ENCODE measurements at places on chromosomes 13 and 19.

- DNase-seq, result no peak
Observed at GRCh38 chr13:106405731-106406130, 129.7 kb downstream of the EFNB2 start.

DNA sequence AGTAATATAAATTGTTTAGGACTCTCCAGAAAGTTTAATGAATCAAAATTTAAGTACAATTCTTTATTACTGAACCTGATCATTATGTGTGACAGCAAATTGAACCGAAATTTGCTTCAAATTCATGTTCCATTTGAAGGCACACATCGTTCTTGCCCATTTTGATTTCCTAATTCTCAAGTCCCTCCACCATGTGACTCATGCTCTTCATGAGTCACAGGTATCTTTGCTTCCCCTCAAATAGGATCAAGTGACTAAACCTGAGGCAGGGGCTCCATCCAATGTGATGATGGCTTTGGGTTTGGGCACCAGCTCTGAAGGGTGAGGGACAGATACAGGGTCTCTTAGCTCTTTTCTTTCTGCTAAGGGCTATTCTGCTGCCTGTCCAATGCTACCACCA lies 86.1 kb downstream of the THSD1 start:
- DNase-seq, result no peak

DNA sequence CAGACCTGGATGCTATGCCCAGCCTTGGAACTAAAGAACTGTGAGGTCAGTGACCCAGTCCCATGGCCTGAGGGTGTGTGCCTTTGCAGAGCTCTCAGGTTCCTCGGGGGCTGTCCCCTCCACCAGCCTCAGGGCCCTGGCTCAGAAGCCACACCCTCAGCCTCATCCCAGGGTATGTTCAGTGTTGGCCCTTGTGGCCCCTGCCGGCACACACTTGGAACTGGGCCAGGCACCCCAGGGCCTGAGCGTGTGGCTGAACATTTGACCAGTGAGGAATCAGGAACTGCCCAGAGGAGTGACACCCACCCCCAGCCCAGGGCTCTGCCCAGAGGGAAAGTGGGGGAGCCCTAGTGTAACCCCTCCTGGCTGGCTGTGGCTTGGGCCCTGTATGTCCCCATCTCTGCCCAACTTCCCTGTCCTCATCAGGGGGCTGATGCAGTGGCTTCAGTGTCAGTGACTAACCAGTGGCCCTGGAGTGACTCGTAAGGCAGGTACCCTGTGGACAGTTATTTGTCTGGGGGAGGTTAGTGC lies 10.0 kb downstream of the NKPD1 start:
- peak; percentile 18 for DNase-seq

DNA sequence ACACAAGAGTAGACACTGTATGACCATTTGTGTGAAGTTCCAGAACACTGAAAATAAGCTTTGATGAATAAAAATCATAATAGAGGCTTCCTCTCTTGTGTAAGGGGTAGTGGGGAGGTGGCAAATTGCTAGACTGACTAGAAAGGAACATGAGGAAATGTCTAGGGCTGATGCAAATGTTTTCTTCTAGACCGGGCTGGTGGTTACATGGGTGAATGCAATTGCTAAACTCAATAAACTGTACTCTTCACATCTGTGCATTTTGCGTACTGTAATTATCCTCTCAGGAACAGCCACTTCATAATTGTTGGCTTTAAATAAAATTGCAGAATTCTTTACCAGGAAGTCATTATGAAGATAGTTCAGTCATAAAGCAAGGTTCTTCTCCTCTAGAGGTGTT lies 5.2 kb upstream of the KBTBD7 start:
- DNase-seq, result peak; percentile 34

GRCh38 chr13:20337884-20338551 lies 105.9 kb upstream of the GJB6 start:
- DNase-seq, result no peak

DNA sequence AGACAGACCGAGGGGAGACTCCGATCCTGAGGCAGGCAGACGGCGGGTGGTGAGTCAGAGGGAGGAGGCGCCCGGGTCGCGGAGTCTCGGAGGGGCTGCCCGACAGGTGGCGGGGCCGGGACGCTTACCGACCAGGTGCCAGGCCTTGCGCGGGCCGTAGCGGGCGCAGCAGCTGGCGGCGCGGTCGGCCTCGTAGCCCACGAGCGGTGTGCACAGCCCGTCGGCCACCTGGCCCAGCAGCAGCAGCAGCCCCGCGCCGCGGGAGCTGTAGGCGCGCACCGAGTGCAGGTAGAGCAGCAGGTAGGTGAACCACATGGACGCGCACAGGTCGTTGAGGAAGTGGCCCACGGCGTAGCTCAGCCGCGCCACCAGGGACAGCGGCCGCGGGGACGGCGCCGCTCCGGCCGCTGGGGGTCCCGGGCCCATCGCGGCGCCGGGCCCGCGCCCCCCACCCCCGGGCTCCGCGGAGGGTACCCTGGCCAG lies 367 bp downstream of the MFSD12 start:
- DNase-seq, result no peak

DNA sequence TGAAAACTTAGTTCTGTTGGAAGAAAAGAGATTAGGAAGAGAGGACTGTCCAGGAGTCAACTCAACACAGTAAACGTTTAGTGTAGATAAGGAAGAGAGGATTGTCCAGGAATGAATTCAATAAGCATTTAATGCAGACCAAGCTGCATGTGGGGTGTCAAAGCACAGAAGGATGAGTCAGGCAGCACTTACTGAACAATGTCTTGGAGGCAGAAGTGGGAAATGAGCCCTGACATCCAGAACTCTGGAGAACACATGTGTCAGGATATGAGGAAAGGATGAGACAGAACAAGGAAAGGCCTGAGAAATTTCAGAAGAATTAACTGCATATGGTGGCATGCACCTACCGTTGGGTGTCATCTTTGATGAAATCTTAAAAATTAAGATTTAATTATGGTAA lies 429.2 kb upstream of the HTR2A start:
- no peak for DNase-seq

DNA sequence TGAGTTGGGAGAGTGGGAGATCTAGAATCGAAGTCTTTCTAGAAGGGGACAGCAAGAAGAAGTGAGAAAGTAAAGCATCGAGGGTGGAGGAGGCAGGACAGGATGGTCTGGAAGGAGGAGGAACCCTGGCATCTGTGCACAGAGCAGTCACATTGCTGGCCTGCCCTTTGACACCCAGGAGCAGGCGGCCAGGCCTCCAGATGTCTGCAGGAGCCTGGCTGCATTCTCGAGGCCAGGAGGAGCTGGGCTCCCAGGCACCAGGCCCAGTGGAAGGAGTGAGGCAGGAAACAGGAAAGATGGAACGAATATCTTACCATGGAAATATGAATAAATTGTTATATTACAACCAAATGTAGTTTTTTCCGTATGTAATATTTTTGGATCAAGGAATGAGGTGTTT lies 27.7 kb upstream of the ARGLU1 start:
- no peak for DNase-seq

DNA sequence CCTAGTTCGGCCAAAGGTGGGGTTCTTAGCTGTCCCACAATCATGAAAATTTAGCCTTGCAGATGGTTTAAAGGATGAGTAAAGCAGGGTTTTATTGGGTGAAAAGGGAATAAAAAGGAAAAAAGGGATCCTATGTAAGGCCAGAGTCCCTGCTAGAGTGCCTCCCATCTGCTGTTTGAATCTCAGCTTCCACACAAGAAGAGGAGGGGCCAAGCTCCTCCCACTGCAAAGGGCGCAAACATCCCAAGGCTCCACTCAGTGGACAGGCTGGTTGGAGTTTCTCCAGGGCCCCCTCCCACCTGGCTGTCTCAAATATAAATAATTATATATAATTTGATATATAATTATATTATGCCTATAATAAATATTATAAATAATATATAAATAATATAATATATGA lies 1272.1 kb upstream of the PCDH20 start:
- no peak for DNase-seq

- peak; percentile 45 for DNase-seq
Observed at GRCh38 chr13:94435604-94436226, 43.8 kb downstream of the DCT start.

- DNase-seq, result no peak
Observed at GRCh38 chr13:78147905-78148304, 229.3 kb upstream of the EDNRB start.

GRCh38 chr19:17210296-17210695 lies 4.9 kb upstream of the USE1 start:
- DNase-seq, result no peak

- DNase-seq, result no peak
Observed at GRCh38 chr13:49536144-49536873, 40.6 kb downstream of the PHF11 start.

DNA sequence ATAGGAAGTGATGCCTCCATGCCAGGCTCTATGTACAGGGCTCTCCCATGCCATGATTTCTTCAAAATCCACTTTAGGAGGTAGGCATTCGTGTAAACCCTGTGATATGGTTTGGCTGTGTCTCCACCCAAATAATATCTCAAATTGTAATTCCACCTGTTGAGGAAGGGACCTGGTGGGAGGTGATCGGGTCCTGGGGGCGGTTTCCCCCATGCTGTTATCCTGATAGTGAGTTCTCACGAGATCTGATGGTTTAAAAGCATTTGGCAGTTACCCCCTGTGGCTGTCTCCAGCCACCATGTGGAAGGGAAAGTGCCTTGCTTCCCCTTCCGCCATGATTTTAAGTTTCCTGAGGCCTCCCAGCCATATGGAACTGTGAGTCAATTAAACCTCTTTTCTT lies 8.1 kb downstream of the SARS2 start:
- no peak for DNase-seq

DNA sequence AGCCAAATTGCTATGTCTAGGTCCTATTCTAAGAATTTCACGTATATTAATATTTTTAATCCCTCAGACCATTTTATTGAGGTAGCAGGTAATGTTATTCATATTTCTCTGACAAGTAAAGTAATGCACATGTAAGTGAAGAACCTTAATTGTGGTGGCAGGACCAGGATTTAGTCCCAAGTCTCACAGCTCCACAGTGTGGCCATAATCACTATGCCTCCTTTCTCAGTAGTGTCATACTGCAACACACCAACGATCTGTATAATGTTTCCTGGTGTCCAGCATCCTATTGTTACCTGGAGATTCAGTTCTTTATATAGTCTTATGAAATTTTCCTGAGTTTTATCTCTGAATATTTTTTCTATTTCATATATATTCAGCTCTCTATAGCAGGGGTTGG lies 340.3 kb downstream of the OLFM4 start:
- no peak for DNase-seq

DNA sequence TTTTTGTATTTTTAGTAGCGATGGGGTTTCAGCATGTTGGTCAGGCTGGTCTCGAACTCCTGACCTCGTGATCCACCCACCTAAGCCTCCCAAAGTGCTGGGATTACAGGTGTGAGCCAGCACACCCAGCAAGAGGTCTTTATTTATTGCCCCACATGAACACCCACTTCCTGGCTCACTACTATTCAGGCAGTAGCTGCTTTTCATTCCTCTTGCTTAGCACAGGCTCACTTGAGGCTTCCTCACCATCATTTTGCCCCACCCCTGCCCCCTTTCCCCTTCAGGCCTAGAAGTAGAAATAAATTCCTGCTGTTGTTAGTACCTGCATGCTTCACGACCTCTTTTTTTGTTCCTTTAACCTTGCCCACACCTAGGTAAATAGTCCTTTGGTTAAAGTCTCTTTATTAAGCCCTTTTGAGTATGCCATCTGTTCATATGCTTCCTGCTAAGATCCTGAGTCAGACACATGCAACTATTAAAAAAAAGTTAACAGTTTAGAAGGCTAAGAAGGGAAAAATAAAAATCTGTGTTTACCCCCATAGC lies 33.5 kb upstream of the ITM2B start:
- DNase-seq, result no peak

- DNase-seq, result no peak
Observed at GRCh38 chr13:42633495-42633894, 59.5 kb downstream of the TNFSF11 start.

DNA sequence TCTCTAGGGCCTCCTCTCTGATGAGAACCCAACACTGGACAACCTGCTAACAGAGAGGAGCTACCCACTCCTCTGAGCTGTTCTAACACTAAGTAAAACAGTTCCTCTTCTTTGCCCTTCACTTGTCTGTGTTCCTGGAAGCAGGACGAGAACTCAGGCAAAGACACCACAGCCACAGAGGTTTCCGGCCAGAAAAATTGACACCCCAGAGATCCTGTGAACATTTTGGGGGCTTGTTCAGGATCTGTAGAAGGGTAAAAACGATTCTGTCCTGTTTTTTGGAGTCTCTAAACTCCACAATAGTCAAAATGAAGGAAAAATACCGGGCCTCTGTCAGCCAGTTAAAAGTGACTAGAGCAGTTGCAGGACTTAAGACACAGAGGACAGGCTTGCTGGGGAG lies 165.9 kb downstream of the B3GLCT start:
- DNase-seq, result no peak

DNA sequence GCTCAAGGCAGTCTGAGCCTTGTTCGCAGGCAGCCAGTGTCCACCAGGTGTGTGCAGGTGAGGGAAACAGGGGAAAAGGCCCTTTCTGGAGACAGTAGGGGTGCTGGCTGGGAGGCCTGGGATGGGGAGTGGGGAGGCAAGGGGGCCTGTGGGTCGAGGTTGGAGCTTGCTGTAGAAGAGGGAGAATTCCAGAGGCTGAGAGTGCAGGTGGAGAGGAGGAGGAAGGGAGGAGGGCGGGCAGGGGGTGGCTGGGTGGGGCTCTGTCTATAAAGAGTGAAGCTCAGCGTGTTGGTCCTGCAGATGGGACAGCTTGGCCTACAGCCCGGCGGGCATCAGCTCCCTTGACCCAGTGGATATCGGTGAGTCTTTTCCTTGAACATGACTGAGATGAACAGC lies at the start of gene CCL25:
Gene CCL25, plus strand, starts transcription at position 297 of the 396 bp plus-strand sequence. CDS start 290 bp downstream, outside the sequence.
- DNase-seq, result peak; percentile 21

DNA sequence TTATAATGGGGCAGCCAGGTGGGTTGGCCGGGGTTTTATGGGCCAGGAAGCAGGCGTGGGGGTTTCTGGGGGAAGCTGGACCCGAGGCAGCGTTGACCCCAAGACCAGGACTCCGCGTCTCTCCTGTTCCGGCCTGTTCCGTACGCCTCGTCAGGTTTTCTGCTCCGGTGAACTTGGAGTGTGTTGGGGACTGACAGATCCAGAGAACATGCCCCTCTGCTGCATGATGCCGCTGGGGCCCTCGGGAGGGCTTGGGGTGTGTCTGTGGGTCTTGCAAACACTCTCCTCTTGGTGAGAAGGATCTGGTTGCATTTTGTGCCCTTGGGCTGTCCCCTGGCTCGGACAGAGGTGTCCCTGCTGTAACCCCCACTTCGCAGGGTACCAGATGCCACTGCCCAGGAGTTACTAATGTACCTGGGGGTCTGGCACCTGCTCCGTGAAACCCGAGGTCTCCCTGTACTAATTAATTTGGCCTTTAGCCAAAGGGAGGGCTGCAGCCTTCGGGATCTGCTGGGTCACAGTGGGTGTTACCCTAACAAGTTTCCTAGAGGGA lies 15.6 kb downstream of the KDM4B start:
- no peak for DNase-seq

DNA sequence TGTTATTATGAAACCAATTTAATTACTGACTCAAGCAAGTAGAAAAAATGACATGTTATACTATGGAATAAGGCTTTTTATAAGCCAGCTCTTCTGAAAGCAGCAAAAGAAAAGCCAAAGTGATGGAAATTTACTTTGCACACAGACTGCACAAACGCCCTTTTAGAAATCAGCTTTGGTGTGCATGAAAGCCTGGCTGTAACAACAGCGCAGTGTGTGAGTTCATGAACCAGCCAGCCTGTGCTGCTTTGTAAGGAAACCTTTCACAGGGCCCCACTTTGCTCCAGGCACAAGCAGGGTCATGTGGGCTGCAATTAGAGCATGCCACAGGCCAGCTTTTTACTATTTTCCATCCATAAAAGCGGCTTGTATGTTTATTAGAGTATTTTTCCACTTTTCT lies 13.6 kb upstream of the IFT88 start:
- no peak for DNase-seq

- no peak for DNase-seq
Observed at GRCh38 chr19:11054628-11055027, 34.6 kb upstream of the LDLR start.

Measured in GM13977 (cell line).